Lung (tissue), 17 donors: ENCODE measurements at places on chromosomes 5 and 9.
A peak's percentile ranks its signal among the peaks of the same experiment; 100 is the strongest.

- no peak for DNase-seq
Measured at GRCh38 chr5:111232311-111233051, 8.3 kb downstream of the CAMK4 start.

DNA sequence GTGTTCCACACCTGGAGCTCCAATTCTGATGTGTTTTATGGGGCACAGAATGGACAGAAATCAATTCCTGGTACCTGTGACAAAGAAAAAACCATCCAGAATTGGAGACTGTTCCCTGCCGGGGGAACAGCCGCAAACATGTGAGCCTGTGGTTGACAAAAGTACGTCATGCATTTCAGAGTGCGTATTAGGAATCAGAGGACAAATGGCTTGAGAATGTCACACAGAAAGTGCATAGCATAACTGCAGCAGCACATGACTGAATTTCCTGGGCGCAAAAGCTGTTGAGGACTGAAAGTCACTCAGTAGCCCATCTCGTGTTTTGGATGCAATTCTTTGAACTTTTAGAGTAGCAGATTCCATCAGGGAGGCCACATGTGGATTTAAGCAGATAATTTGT lies 85.1 kb downstream of the TRIO start:
- no peak for DNase-seq

DNA sequence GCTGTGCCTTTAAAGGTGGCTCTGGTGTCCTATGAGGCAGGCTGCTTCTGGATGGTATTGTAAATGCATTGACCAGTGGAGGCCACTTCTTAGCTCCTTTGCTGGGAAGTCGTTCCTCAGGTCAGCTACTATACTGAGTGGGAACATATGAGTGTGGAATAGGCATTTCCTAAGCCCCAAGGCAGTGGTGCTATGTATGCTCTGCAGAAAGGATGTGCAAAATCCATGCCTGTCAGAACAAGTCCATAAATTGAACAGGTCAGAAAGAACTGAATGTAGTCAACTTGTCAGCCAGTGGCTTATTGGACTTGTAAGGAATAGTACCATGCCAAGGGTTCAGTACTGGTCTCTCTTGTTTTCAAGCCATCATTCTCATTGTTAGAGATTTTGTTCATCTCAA lies 216.4 kb downstream of the CDH10 start:
- DNase-seq = no peak

DNA sequence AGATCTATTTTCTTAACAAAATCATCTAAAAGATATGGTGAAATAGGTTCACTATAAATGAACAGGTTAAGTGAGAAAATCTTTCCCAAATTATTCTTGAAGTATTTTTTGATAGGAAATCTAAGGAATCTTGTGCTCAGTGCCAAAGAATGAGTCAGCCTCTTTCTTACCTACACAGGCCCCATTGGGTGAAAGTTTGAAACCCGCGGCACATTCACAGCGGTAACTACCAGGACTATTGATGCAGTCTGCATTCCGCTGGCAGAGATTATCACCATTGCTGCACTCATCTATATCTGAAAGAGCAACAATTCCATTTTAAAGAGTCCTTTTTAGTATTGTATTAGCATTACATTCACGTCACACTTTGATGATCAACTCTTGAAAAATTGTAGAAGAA lies 221.8 kb downstream of the SLC12A2 start:
- DNase-seq = no peak

GRCh38 chr5:134114886-134115805 lies 665 bp downstream of the TCF7 start:
- DNase-seq = peak; percentile 24

GRCh38 chr5:91850031-91850430 lies 466.9 kb upstream of the ARRDC3 start:
- no peak for DNase-seq

- no peak for DNase-seq
Measured at GRCh38 chr9:23502004-23502403, 324.0 kb downstream of the ELAVL2 start.

GRCh38 chr9:88221105-88221504 lies 82.8 kb upstream of the SPATA31C2 start:
- DNase-seq = no peak

DNA sequence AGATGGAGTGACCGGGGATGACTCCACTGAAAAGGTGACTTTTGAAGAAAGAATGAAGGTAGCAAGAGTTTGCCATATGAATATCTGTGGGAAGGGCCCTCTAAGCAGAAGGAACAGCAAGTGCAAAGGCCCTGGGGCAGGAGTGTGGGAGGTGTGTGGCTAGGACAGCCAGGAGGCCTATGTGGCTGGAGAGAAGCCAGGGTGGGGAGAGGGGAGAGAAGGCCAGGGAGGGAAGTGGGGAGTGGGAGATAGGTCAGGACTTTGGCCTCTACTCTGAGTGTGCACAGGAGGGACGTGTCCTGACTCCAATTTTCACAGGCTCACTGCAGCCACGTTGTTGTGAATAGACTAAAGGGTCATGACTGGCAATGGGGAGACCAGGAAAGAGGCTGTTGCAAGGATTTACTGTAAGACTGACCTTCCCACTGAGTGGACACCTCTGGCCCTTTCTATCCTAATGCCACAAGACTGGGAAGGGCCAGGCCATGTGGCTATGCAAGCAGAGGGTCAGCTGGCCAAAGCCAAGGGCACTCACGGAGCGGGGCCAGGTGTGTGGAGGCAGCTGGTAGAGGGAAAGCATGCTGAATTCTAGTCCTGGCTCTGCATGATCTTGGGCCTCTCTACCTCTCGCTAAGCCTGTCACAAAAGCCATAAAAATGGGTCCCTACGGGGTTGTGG lies 172.4 kb downstream of the PAX5 start:
- no peak for DNase-seq
